ENCODE measurements at places on chromosomes 4 and X. TPM values are rescaled to one million over a fixed set of nuclear protein-coding genes. Genes with fewer than 3 reads are reported as not detected.

Gene GAB1
- 69.2 TPM for polyA plus RNA-seq

Gene VSIG4
- polyA plus RNA-seq, result 8.4 TPM

Gene SPARCL1
- 154 TPM for polyA plus RNA-seq

Gene ANXA5
- 333 TPM for polyA plus RNA-seq

Gene SSX4B
- not detected for polyA plus RNA-seq

Gene ENPEP
- 24.6 TPM for polyA plus RNA-seq

- DNase-seq, result no peak
These were observed 39.2 kb upstream of the MSMO1 start for GRCh38 chr4:165288226-165288625.

GRCh38 chr4:55038176-55038890, 87.1 kb downstream of the KDR start:
- DNase-seq, result no peak

DNA sequence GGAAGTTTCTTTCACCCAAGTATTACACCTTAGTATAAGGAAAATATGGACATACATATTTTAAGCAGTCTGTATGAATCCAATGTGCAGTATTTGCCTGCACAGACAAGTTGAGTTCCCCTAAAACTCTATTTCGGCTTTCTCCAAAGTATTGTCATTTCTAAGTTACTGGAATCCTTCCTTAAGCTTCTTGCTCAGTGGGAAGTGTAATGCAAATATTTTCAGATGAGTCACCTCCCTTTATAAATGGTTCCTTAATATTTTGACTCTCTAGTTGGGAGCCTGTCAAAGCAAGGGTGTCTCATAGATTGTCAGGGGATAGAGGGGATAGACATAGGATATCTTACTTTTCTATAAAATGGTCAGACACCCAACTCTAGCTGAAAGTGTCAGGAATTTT, 178.6 kb downstream of the NAA11 start:
- DNase-seq, result no peak

DNA sequence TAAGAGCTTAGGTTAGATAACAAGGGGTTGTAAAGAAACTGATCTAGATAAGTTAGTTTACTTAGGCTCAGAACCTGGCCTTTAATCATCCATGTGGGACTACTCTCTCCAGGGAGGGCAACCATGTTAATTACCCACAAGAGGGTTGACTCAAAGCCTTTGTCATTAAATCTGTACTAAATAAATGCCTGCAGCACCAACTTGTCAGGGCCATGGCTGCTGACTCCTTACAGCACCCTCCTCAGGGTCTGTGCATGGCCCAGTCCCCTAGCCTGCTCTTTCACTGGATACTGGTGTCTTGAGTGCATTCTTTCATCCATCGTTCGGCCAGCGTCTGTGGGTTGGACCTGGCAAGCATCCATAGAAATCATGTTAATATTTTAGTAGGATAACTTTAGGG, 34.7 kb downstream of the CASP3 start:
- DNase-seq, result no peak

DNA sequence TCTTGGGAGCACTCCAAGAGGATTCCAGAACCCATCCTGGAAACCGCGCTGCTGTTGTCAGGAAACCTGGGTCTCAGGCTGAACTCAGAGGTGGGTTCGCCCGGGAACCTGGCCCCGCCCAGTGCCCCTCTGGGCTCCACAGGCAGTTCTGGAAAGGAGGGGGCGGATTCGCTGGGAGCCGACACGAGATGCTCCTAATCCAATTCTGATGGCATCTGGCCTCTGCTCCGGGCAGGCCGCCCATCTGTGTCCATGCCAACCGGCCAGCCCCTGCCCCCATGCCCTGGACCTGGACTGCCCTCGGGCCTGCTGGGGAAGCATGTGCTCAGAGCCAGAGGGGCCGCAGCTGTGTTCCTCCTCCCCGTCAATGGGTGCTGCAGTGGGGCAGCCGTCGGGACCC, 21.0 kb downstream of the ATP2B3 start:
- DNase-seq, result no peak

GRCh38 chr4:125741825-125742452, 427.2 kb downstream of the FAT4 start:
- no peak for DNase-seq

DNA sequence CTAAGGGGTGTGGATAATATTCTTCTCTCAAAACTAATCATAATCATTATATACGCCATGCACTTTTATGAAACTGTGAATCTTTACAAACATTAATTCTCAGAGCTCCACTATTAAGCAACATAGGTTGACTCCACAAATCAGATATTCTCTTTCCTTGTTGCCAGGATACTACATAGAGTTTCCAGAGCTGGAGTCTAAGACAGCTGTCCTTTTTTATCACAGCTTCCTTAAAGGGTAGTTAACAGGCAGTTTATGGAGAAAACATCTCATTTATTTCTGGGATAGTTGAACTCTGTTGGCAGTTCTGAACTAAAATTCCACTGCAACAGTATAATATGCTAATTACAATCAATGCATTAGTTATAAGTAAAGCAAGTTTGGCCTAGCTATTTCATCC, 152.1 kb upstream of the PPP1R2C start:
- DNase-seq, result no peak

- no peak for DNase-seq
These were observed 100.2 kb downstream of the FIP1L1 start for GRCh38 chr4:53477636-53478035.

DNA sequence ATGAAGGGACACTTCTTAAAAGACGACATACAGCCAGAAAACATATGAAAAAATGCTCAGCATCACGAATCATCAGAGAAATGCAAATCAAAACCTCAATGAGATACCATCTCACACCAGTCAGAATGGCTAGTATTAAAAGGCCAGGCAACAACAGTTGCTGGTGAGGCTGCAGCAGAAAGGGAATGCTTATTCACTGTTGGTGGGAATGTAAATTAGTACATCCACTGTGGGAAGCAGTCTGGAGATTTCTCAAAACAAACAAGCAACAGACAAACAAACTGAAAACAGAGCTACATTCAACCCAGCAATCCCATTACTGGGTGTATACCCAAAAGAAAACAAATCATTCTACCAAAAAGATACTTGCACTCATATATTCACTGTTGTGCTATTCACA, 197.9 kb downstream of the EVC2 start:
- no peak for DNase-seq

Data from large intestine (tissue), 12 donors.